H7 (cell line): ENCODE measurements at places on chromosomes 2 and 18. TPM values are rescaled to one million over a fixed set of nuclear protein-coding genes. Genes with fewer than 3 reads are reported as not detected.
A peak's percentile ranks its signal among the peaks of the same experiment; 100 is the strongest.

GRCh38 chr2:28754321-28754720 lies 2.7 kb downstream of the PPP1CB start:
- DNase-seq = no peak

The GPAT2 gene
- 0.14 and 0.44 TPM in 2 replicates for total RNA-seq

The ANKRD30B gene
- not detected in 2 replicates for total RNA-seq

GRCh38 chr2:38474021-38474456 lies 97.0 kb upstream of the ATL2 start:
- DNase-seq = no peak

GRCh38 chr18:23990474-23991410 lies 23.8 kb upstream of the TTC39C start:
- DNase-seq = no peak

DNA sequence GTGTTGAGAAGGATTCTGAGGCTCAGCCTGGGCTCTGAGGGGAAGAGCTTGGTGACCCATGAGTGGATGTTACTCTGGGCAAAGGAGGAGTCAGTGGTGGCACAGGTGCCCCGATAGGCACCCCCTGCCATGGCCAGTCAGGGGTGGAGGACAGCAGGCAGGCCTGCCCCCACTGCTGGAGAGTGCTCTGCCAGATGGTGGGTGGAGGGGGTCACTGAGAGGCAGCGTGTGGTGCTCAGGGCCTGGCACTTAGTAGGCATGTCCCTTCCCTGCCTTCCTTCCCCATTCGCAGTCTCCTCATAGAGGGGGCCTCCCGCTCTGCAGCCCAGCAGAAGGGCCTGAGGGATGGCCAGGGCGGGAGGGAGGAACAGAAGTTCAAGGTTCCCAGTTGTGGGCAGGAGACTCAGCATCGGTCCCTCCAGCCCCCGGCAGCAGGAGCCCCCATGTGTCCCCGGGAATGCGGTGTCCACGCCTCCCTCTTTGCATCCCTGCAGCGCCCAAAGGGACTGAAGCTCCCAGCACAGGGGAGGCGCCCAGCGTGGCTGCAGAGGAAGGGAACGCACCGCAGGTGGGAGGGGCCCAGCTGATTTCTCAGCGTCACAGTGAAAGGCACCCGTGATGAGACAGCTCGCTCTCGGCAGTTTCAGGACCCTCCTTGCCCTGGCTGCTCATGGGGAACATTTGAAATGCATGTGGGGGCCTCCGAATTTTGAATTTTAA lies 5.7 kb upstream of the SNED1 start:
- DNase-seq = no peak

- DNase-seq = no peak
Observed at GRCh38 chr2:32849456-32850194, 97.1 kb upstream of the LTBP1 start.

GRCh38 chr2:37985333-37985732 lies 60.2 kb downstream of the RMDN2 start:
- DNase-seq = no peak

The SFTPB gene
- total RNA-seq = not detected in 2 replicates

The NEMP2 gene
- total RNA-seq = 2.4 and 2.5 TPM in 2 replicates

GRCh38 chr2:202375609-202376408 lies at the start of gene BMPR2:
Gene BMPR2 (plus strand): TSS chr2:202376327. CDS start chr2:202377475, 1,148 bp downstream.
- DNase-seq = peak; percentile 95

DNA sequence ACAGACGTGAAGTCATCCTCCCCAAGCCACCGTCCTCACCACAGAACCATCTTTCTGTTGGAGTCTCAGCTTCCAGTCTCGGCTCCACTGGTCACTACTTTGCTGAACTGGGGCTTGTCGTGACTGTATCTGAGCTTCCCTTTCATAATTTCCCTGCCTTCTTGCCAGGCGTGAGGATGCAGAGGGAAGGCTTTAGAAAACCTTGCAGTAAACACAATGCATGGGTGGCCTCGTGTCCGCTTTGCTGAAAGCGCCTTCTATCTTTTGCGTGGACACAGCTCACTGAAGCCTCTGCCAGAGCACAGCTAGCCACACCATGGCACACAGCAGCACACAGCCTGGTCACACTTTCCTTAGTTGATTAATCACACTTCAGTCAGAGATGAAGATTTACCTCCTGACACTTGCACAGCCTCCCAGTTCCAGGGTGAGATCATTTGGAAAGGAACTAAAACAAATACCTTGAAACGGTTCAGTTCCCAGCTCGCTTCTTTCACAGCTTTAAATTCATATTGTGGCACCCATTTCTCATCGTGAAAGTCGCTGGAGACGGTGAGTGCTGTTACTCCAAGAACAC lies 2.8 kb upstream of the GPR45 start:
- no peak for DNase-seq

DNA sequence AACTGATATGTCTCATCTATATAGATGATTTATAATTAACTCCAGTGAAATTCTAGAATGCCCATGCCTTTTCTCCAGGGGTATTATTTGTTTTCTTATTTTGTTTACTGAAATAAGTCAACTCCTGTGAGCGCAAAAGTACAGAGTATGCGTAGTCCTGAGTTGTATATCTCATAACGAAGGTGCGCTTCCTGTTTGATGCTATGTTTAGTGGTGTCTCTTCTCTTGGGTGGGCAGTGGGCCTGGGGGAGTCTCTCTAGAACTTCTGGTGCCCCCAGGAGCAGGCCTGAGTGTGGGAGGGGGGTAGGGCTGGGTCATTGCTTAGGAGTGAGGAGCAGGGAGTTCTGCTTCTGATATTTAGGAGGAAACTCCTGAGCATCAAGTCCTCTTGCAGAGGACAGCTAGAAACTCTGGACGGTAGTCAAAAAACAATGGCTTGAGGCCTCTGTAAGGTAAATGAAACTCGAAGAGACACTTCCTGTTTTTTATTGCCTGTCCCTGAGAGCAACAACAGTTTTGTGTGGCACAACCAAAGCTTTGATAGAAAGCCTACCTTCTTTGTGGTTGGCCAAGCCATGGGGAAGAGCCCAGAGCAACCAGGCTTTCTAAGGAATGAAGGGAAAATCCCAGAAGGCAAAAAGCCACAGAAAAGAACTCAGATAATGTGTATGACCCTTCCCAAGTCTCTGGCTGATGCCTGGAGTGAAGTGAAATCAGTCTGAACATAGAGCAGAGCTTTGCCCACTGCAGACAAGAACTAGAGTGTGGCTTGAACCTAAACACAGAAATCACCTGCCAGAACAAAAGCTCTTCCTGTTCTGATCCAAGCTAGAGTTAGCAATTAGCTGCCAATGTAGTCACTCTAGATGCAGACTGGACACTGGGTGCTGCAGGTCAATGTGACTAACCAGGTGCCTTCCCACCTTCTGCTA lies 8.5 kb upstream of the SP140L start:
- no peak for DNase-seq

- no peak for DNase-seq
Observed at GRCh38 chr2:32949260-32949659, 2.5 kb downstream of the LTBP1 start.

GRCh38 chr2:2575870-2576386 lies 244.9 kb upstream of the MYT1L start:
- DNase-seq = no peak

The NT5C1B gene
- not detected in 2 replicates for total RNA-seq

The LIMS4 gene
- 0.07 TPM in 1 of 2 replicates, not detected in the other for total RNA-seq

GRCh38 chr2:201472411-201472810 lies 20.9 kb downstream of the STRADB start:
- no peak for DNase-seq

DNA sequence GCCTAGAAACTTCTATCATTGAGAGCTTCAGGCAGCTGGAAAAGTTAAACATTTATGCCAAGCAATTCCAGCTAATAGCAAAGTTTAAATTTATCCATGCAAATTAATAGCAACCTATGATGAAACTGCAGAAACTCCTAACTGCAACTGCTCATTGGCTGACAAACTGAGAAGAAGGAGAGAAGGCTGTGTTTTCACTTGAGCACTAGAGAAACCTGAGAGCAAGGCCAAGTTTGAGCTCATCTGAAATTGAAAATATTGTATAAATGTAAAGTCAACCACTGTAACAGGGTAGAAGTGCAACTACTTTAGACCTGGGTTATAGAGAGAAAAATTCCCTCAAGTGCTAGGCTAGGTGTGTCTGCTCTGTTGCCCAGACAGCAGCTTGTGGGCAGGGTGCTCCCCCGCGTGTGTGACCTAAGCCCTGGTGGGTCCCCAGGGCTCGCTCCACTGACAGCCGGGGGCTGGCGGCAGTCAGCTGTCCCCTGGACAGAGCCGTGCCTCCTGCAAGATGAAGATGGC lies 50.2 kb downstream of the CABYR start:
- no peak for DNase-seq

DNA sequence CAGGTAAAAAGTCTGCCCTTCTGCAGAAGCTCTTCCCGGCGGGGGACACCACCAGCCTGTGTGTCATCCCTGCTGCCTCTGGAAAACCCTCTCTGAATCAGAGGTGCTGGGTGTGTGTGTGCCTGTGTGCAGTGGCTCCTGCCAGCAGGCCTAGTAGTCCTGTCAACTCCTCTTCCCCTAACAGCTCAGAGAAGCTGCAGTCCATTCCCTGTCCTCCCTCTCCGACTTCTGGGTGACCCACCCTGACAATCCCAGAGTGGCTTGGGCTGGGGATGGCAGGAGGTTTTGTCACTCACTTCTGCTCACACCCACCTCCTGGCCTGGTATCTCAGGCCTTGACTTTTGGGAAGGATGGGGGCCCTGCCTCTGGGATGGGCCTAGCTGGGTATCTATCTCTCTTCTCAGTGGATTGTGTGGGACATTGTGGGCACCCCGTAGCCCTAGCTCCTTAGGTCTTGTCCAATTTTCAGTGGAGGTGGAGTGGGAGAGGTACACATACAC lies 2.3 kb downstream of the WNT10A start:
- DNase-seq = peak; percentile 48

GRCh38 chr18:67243799-67244587 lies 272.5 kb downstream of the DSEL start:
- no peak for DNase-seq

The IL1B gene
- not detected in 2 replicates for total RNA-seq
